Islet precursor cell (in vitro differentiated cells): ENCODE measurements at places on chromosomes 4 and X.
A peak's percentile ranks its signal among the peaks of the same experiment; 100 is the strongest.

- DNase-seq: no peak
These were observed 65.7 kb upstream of the ADAD1 start for GRCh38 chr4:122313006-122313646.

- DNase-seq: no peak
These were observed 55.9 kb upstream of the FTHL17 start for GRCh38 chrX:31127716-31128115.

- no peak for DNase-seq
These were observed 12.2 kb downstream of the SULT1B1 start for GRCh38 chr4:69748173-69748572.

- no peak for DNase-seq
These were observed 30.9 kb downstream of the CD38 start for GRCh38 chr4:15809058-15809457.

- no peak for DNase-seq
These were observed 15.4 kb downstream of the ZNF718 start for GRCh38 chr4:139691-140090.

GRCh38 chrX:20372533-20372932 is 105.8 kb upstream of the RPS6KA3 start:
- DNase-seq: no peak

GRCh38 chrX:136541294-136541693 is 9.3 kb downstream of the VGLL1 start:
- no peak for DNase-seq

DNA sequence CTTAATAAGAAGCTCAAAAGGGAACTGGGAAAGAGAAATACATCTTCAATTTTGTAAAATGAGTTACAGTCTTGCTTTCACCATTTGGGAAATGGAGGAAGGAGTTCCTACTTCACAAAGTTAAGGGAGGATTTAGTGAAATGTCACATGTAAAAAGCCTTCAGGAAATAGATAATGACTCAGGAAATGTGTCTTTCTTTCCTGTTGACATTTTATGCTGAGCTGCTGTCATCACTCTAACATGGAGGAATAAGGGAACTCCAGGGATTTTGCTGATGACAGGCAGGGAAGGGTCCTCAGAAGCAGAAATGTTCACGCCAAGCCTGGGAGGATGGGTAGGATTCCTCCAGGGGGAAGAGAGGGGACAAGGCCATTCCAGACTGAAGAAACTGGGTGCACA is 251.1 kb downstream of the USP46 start:
- DNase-seq: no peak

- no peak for DNase-seq
These were observed 38.7 kb upstream of the PDK3 start for GRCh38 chrX:24426340-24426913.

GRCh38 chr4:161376275-161376674 is 787.5 kb downstream of the FSTL5 start:
- no peak for DNase-seq

DNA sequence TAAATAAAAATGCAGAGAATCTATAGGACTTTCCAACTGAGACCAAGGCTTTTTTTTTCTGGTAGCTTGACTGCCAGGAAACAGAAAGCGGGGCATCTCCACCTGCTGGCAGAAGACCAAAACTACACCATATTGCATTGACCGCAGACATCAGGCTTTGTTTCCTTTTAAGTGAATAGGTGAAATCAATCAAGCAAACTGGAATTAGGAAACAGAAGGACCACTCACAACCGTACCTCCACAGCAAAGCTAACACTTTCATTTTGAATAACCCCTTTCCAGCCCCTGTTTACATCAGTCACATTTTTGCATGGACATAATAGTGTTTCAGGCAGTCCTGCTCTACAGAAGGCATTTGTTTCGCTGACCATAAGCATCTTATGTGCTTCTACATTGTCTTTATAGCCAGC is 218.2 kb downstream of the IDS start:
- DNase-seq: peak; percentile 62

GRCh38 chrX:41703574-41704029 is 14.8 kb downstream of the GPR34 start:
- DNase-seq: no peak
